ENCODE measurements at places on chromosomes 4 and X. TPM values are rescaled to one million over a fixed set of nuclear protein-coding genes. Genes with fewer than 3 reads are reported as not detected.
A peak's percentile ranks its signal among the peaks of the same experiment; 100 is the strongest.

Gene FATE1
- not detected for total RNA-seq

DNA sequence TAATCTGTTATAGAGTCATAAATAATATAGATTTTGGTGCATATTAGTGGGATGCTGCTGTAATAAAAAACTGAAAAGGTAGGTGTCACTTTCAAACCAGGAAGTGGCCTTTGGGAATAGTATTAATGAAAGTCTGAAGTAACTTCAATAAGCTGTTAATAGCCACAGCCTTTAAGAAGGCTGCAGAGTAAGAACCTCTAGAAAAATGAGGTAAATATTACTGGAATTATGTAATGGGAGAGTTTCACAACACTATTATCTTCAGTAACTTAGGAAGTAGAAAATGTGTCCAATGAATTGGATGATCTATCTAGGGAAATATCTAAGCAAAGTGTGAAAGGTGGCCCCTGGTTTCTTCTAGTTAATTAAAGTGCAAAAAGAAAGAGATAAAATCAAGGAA, 104.7 kb downstream of the NCAPG start:
- DNase-seq = no peak

Gene ZAR1
- 0.55 TPM for total RNA-seq

- DNase-seq = no peak
Measured at GRCh38 chr4:128675083-128675482, 134.4 kb upstream of the JADE1 start.

DNA sequence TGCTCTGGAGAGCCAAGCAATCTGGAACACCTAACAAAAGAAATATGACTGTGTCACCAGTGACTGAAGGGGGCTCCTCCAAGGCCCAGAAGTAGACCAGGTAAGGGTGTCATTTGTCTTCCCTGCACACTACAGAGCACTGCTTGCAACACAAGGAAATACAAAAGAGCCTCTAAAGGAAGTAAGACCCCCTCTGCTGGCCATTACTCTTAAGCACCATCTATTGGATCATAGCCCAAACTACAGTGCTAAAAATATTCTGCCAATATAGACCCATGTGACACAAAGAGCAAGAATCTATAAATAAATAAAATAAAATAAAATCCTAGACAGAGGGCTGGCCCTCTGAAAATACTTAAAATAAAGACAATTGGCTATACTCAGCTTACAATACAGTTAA, 528.7 kb downstream of the TMA16 start:
- DNase-seq = no peak

GRCh38 chr4:174222266-174222872, 61.1 kb downstream of the FBXO8 start:
- DNase-seq = no peak

DNA sequence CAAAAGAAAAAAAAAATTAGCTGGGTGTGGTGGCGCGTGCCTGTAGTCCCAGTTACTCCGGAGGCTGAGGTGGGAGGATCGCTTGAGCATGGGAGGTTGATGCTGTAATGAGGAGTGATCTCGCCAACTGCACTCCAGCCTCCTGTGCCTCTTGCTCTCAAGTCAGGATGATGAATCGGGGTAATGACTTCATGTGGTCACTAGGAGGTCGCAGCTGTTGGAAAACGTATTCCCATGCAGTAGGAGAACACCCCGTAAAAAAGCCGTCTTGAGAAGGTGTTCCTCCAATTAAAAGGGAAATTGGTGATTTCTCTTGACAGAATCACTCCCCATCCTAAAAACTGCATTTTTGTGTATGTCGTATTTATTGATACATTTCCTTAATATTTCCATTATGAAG, 2.2 kb downstream of the CCNB3 start:
- DNase-seq = no peak

DNA sequence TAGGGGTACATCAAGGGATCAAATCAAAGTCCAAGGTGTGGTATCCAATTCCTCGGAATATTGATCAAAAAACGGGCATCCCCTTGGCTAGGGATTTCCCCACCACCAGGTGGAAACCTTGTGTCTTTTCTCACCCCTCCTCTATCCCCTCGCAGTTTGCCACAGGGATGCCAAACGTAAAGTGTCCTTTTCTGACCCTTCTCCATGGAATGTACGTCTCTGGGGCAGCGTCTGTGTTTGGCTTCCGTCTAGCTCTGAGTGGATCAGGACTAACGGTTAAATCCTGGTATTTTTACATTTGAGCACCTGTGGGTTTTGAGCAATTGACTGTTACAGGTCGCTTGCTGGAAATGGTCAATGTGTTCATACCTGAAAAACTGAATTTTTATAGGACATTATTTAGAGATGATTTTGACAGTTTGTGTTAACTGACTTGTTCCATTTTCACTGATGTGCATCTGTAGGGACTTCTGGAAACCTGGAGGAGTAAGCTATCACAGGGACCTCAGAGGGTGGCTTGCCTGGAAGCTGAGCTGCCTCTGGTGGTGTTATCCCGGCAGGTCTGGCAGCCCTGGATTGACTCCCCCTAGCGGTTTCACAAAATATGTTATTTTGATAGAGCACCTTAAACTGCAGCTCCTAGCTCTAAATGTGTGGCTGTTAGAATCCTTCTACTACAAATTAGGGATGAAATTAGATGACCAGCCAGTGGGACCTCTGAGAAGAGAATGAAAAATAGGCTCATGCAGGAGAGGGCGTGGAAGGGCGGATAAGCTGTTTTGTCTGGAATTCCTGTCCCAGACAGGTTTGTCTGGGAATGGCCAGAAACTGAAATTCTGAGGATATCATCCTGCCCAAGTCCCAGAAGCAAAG, 8.8 kb upstream of the MGST2 start:
- peak; percentile 68 for DNase-seq

Data from upper lobe of right lung (tissue), 1 donor.